ENCODE measurements at places on chromosomes 11 and 22.

DNA sequence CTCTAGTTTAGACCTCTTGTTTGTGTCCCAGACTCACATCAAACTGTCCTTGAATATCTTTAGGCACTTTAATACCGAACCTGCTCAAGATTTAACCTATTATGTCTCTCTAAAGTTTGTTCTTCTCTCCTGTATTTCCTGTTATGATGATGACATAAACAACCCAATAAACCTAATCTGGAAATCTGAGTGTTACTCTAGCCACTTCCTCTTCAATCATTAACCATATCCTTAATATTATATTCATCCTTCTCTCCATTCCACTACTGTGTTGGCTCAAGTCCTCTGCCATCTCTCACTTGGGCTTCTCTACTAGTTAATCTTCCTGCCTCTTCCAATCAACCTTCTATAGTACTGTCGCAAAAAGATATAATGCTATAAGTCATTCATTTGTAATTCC, 36.0 kb downstream of the COPB1 start:
- no peak for DNase-seq

DNA sequence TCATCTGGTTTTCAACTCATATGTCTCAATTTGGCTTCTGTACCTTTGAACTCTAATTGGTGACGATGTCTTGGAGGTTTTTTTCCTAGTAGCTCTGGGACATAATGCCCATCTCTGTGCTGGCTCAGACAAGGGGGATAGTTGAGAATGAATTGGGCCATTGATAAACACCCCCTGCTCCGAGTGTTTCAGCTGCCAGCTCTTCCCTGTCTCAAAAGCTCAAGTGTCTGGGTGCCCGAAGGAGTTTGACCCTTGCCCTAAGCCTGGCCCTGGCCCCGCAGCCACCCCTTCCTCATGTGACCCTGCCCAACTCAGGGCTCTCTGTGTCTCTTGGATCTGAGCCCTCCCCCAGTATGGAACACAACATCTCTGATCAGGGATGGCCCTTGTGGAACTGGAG, 3.0 kb downstream of the INSC start:
- no peak for DNase-seq

GRCh38 chr11:62844154-62844553, 4.8 kb upstream of the WDR74 start:
- DNase-seq: no peak

- DNase-seq: no peak
Measured at GRCh38 chr22:39068033-39068785, 8.9 kb upstream of the APOBEC3G start.

DNA sequence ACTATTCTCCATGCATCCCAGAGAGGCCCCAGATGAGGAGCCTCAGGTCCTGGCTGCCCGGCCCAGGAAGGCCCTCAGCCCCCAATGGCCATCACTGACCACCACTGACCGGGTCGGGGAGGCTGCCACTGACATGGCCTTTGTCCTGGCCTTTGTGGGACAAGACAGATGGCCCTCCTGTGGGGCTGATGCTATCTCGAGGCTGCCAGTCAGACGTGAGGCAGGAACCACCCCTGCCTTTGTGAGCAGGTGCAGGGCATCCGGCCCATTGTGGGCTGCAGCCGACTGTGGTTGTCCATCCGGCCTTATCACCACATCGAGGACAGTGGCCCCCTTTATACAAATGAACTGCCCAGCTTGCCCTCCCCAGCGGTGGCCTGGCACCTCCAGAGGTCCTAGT, 5.5 kb downstream of the GP1BB start:
- DNase-seq: no peak

DNA sequence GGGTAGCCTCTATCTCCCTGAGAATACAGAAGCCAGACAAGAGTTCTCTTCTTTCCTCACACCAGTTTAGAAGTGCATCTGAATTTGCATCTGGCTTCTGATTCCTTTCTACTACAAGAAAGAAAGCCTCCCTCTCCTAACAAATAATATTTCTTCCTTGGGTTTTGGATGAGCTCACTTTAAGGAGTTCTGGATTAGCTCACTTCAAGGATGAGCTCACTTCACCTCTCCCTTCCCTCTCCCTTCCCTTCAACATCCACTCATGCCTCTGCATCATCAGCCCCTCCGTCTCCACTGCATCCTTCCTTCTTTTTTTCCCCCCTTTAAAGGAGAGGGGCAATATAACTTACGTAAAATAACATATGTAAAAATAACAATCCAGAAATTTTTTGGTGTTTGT, 1.6 kb upstream of the MTNR1B start:
- no peak for DNase-seq

GRCh38 chr11:60592601-60593000, 77.4 kb downstream of the MS4A13 start:
- DNase-seq: no peak

GRCh38 chr11:118622376-118623268, 15.2 kb downstream of the PHLDB1 start:
- DNase-seq: no peak

DNA sequence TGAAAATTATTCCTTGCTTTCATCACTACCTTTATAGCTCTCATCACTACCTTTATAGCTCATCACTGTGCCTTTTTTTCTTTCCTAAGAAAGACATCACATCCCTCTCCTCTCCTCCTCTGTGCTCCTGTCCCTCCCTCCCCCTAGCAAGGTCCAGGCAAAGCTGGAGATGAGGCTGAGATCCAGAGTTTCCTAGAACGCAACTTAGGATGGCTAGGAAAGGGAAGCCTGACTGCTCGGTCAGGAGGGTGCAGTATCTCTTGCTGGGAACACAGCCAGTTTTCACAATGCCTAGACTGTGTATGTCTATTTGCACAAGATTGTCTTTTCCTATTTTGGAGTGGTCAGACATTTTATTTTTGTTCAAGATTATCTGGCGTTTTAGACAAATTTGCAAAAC, 24.7 kb downstream of the TUB start:
- no peak for DNase-seq

DNA sequence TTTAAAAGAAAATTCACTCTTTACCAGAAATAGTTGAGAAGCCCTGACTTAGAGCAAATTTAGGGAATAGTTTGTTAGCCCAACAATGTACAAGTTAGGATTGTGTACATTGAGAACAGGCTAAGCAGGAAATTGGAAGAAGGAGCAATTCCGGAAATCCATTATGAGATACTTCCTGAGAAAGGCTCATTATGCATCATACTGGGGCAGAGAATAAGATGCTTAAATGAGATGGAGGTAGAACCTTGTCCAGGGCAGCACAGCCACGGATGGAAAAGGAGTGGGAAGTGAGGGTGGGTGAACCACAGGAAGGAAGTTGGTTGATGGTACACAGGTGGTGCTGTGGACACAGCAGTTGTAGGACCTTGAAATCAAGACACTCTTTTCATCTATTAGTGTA, 180.2 kb downstream of the PGR start:
- no peak for DNase-seq

DNA sequence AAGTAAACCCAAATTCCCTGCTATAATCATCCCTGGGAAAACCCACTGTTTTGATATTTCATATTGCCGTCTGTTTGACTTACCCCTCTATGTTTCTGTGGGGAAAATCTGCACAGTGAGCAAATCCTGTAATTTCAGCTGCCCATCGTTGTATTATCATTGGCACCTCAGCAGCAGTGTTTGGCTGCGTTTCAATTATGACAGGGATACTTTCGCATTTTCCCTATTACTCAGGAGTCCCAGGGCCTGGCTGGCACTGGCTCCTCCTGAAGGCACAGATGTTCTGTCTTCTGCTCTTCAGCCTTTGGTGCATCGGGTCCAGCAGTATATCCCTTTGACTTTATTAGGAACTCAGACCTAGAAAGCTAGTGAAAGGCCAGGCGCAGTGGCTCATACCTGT, 12.2 kb upstream of the MMP12 start:
- no peak for DNase-seq

- DNase-seq: no peak
Measured at GRCh38 chr22:49685686-49686085, 142.0 kb downstream of the BRD1 start.

DNA sequence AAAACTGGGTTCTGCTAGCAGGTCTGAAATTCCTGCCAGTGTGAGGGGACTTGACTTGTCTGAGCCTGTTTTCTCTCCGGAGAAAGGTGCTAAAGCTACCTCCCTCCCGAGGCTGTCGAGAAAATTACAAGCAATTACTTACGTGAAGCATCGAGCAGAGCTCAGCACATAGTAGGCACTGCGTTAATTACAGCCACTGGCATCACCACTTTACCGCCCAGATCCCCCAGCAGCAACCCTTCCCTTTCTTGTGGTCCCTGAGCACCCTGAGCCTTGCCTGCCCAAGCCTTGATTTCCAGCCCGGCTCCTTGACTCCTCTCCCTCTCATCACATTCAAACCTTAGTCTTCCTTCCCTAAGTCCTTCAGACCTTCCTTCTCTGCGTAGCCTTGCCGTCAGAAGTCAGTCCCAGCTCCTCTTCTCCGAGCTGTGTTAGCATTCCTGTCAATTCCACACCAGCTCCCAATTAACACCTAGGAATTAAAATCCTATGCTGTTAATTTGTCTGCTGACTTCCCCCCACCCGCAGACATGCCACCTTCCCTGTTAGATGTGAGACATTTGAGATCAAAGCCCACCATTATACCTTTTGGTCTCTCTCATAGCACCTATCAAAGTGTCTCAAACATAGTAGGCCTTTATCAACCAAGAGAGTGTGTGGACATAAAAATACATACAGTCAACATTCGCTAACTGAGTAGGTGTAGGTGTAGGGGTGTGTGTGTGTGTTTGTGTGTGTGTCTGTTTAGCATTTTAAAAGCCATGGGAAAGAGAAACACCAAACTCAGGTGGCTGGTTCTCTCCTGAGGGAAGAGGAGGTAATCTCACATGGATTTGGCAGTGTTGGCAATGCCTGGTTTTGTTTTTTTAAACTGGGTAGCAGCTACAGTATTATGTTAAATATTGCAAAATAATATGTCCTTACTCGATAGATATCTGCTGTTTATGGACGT, 2.8 kb upstream of the KCNJ5 start:
- no peak for DNase-seq

GRCh38 chr22:47448231-47449223, 686.1 kb downstream of the TBC1D22A start:
- DNase-seq: no peak

DNA sequence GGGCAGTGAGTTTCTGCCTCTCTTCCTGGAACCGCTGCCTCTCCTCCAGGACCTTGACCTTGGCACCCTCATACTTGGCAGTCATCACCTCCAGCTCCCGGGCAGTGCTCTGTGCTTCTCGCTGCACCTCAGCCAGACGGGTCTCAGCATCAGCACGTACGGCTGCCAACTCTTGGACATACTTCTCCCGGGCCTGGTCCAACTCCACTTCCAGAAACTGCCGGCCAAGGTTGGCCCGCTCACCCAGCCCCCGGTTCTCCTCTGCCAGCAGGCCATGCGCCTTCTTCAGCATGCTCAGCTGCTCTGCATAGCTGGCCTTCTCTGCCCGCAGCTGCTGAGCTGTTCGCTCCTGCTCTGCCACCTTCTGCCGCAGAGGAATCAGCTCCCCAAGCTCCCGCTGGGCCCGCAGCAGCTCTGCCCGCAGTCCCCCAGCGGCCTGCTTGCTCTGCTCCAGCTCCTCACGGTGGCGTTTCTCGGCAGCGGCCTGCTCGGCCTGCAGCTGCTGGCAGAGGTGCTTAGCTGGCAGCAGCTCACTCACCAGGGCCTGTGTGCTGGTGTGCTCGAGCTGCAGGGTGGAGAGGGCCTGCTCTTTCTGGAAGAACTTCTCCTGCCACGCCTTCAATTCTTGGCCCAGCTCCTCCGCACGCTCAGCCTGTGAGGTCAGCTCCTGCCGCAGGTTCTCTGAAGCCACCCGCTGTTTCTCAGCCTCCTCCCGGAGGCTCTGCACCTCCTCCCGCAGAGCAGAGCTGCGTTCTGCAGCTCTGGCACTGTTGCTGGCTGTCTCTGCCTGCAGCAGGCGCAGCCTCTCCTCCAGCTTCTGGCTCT, 14.4 kb downstream of the IL18BP start:
- DNase-seq: no peak

GRCh38 chr22:29872989-29873388, 10.0 kb upstream of the MTMR3 start:
- DNase-seq: no peak

- DNase-seq: no peak
Measured at GRCh38 chr11:75365711-75366181, 14.3 kb upstream of the ARRB1 start.

DNA sequence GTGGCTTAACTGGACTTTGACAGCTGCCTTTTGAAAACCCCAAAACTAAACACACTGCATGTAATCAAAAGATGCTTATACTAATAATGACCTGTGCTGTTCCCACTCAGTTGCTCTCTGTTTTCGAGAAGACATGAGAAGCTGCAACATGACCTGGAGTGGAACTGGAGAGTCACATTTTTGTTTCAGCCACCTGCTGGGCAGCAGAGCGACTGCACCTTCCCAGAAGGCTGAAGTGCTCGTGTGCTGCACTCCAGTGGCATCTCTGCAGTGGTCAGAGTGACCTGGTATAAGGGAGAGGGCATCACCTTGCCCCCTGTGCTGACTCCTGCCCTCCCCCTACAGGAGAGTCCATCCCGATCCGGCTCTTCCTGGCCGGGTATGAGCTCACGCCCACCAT, 8.6 kb downstream of the THYN1 start:
- DNase-seq: no peak

GRCh38 chr11:36540998-36541397, 26.8 kb upstream of the RAG1 start:
- DNase-seq: no peak

DNA sequence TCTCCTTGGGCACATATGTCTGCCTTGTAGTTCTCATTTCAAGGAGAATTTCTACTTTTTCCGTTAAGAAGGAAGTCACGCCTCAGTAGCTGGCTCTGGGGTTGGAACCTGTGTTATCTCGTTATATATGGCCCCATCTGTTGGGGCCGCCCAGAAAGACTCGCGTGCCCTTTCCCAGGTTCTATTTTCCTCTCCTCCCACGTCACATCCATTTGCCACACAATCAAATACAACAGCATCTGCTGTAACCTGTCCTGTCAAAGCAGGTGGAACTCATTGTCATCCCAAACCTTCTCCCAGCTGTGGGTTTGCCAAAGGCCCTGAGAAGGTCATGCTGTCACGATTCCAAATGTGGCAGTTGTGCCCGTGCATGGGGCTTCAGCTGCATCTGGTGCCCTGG, 213.1 kb upstream of the ZBED5 start:
- no peak for DNase-seq

DNA sequence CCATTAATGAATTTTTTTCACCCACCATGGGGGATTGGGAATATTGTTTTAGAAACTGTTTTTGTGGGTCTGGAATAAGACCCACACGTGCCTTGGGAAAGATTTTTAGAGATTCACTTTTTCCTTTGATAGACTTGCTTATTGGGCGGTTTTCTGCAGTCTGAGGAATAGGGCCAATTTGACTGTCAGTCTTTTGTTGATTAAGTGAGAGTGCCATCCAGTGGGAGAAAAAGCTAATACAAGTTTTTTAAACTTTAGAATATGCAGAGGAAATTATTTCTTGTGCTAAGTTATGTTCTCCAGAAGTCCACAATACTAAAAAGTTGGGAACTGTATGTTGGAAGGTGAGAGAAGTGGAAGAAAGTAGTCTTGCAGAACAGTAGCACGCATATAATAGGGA, 56.1 kb downstream of the PRMT3 start:
- DNase-seq: no peak

GRCh38 chr11:120124355-120124754, 13.6 kb downstream of the TRIM29 start:
- no peak for DNase-seq

All from activated CD8-positive, alpha-beta memory T cell treated with anti-CD3 and anti-CD28 coated beads for 1 hour (primary cell).